Renal cortical epithelial cell (primary cell): ENCODE measurements at places on chromosomes 7 and 10. TPM values are rescaled to one million over a fixed set of nuclear protein-coding genes. Genes with fewer than 3 reads are reported as not detected.

Gene LEP
- not detected in 2 replicates for total RNA-seq

DNA sequence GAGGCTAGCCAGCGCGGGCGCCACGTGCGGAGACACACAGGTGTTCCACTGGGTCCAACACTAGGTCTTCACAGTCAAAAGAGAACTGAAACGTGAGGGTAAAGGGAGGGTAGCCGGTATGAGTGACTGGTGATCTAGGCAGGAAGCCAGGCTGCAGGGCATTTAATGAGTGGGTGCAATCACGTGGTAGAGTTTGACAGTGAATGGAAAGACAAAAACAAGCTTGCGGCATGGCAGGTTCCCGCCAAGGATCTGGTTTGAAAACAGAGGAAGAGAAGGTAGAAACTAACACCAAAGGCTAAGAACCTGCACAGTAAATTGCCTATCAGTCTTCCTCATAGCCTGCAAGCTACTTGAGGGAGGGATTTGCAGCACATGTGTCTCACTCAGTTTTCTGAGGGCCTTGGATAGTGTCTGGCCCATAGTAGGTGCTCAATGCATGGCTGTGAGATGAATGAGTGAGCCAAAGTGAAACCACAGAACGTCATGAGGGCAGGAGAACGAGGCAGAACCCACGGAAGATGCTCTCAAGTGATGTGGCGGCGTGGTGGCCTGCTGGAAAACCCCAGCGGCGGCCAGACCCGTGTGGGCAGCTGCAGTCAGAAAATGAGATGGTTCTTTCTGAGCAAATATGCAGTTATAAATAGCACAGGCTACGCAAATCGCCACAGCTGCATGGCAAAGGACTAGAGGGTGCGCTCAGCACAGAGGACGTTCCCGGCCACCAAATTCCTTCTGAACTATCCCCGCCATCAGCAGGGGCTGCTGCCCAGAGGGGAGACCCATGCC is 183.6 kb upstream of the NFE2L3 start:
- DNase-seq, result no peak

GRCh38 chr10:59993931-59994330 is 87.6 kb upstream of the CCDC6 start:
- DNase-seq, result peak; percentile 16

DNA sequence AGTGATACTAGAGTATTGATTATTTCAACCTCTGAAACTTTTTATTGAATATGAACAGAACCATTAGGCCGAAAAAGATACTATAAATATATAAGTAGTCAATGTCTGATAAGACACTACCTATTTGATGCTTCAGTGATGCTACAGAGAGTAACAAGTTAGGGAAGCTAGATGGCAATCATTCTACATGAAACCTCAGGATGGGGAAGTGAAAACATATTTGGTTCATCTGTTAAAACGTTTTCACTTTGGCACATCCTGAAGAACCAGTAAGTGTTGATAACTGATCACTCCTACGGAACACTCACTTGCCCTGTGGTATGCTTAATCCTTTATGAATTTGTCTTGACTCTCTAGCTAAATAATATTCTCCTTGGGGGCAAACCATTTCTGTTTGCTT is 1064.9 kb downstream of the NXPH1 start:
- no peak for DNase-seq

- no peak for DNase-seq
Observed at GRCh38 chr10:76769582-76769981, 868.0 kb downstream of the KCNMA1 start.

DNA sequence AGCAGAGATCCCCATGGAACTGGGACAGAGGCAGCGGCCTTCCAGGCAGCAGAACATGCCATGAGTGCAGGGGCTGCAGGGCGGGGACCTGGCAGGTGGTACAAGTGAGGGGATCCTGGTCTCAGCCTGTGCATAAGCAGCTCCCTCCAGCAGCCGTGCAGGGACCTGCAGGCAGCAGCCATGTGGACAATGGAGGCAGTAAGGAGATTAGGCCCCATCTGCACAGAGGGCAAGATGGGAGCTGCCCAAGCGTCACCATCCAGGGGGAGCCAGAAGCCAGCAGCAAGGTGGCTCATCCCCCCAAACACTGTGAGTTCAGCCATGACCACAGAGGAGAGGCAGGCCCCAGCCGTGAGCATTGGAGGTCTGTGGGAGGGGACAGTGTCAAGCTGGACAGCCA is 3.1 kb downstream of the DDC start:
- no peak for DNase-seq

DNA sequence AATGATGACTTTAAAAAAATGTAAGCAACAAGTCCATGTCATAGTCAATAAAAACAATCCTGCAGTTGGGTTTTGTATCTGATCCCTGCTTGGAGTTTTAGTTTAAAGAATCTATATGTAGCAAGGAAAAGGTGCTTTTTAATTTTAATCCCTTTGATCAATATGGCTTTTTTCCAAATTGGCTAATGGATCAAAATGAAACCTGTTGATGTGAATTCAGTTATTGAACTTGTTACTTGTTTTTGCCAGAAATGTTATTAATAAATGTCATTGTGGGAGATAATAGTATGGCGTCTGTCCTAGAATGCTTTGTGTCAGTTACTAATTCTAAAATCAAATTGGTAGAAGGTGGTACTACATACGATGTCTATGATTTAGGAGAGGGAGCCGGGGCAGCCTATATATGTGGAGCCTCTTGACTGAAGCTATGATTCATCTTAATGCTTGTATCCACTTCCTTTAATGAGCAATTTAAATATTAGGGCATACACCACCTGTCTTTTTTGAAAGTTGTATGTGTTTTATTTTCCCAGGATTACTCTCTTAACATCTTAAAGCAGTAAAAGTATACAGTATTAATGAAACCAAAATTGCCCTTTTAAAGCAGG is 10.3 kb upstream of the PBLD start:
- no peak for DNase-seq

DNA sequence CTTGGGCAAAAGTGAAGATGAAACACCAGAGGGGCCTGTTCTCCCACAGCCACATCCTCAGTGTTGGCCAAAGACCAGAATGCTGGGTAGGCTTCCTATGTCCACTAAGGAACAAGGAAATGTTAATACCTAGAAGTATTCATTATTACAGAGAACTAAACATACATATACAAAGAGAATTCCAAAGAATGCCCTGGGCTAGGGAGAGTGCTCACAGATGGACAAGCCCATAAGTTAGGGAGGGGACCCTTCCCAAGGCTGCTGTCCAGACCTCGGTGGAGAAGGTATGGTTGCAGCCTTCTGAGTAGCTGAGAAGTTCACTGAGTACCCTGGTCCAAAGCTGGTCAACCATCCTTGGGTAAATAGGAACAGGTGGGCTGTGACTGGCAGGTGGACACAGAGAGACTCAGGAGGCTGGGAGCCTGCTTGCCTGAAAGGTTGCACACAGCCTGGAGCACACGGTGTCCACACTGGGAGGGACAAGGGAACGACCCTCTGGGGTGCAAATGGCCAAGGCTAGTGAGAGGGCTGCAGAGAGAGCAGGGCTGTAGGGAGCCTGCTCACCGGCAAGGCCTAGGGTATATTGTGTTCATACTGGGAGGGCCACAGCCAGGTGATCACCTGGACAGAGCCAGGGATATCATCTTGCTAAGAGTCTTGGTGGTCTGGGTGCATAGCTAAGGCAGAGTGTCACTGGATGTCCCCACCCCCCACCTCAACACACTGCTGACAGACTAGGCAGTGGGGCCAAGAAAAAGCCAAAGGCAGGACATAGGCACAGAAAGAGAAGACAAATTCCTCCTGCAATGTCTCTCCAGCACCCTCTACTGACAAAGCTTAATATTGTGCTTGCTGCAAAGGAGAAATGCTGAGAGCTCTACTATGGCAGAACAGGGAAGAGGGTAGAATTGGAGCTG is 40.3 kb downstream of the CPVL start:
- DNase-seq, result peak; percentile 74

DNA sequence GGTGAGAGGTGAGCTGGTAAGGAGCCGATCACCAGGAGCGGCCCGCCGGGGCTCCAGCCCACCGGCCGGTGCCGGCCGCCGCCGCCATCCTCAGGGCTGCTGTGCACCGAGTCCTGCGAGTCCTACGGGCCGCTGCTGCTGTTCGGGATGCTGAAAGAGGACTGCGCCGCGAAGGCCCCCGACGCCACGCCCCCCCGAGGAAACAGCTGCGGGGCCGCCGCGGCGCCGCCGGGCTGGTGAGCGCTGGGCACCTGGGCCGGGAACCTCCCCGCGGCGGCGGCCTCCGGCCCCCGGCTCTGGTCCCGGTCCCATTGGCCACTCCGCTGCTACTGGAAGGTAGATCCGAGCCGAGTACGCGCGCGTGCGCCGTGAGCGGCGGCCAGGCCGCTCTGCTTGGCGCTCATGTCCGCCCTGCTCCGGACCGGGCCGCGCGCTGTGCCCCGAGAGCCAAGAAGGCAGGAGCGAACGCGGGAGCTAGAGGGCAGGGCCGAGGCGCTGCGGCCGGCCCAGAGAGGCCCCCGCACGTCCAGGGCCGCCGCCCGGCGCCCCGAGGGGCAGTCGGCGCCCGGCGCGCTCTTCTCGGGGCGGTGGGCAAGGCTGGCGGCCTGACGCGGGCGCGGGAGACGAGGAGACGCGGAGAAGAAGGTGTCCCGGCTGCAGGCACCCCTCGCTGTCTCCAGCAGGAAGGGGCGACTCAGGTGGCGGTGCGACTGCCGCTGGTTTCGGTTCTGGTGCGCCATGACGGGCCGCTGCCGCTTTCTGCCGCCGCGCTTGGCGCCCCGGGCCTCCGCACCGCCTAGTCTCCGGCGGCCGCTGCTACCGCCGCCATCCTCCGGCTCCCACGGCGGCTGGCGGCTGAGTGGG is 121.3 kb upstream of the WIPF3 start:
- DNase-seq, result peak; percentile 39

- DNase-seq, result peak; percentile 65
Observed at GRCh38 chr10:35635576-35635975, 6.5 kb downstream of the FZD8 start.

GRCh38 chr7:111866787-111867186 is 304.5 kb upstream of the IMMP2L start:
- DNase-seq, result no peak

DNA sequence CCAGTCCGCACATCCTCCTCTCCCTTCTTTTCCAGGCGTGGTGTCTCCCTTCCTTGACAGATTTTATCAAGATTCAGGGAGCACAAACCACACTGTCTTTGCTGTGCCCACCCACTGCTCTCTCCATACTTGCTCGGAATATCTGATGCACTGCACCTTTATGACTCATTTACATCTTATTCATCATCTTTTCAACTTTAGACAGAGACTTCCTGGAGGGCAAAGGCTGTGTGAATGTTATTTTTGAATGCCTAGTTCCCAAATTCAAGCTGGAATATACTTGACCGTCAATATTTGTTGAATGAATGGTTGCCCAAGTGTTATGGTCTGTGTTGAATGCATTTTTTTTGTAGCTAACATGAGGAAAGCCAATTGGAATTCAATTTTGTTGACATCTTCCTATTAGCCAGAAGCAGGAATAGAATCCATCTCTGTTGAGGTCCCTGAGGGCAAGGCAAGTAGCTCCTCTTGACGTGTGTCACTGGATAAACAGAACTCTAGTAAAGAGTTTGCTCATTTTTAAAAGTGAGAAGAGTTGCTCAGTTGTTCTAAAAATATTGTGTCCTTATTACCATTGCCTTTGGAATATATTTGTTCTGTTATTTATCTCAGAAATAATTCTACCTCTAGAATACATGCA is 95.0 kb downstream of the KLF6 start:
- no peak for DNase-seq

Gene SPDYE6
- not detected in 2 replicates for total RNA-seq
